ENCODE measurements at places on chromosomes 13 and 19.
A peak's percentile ranks its signal among the peaks of the same experiment; 100 is the strongest.

- no peak for DNase-seq
These were observed 25.0 kb downstream of the LAMP1 start for GRCh38 chr13:113322043-113322461.

GRCh38 chr19:7159105-7159933 lies 89.8 kb downstream of the ZNF557 start:
- peak; percentile 83 for DNase-seq

DNA sequence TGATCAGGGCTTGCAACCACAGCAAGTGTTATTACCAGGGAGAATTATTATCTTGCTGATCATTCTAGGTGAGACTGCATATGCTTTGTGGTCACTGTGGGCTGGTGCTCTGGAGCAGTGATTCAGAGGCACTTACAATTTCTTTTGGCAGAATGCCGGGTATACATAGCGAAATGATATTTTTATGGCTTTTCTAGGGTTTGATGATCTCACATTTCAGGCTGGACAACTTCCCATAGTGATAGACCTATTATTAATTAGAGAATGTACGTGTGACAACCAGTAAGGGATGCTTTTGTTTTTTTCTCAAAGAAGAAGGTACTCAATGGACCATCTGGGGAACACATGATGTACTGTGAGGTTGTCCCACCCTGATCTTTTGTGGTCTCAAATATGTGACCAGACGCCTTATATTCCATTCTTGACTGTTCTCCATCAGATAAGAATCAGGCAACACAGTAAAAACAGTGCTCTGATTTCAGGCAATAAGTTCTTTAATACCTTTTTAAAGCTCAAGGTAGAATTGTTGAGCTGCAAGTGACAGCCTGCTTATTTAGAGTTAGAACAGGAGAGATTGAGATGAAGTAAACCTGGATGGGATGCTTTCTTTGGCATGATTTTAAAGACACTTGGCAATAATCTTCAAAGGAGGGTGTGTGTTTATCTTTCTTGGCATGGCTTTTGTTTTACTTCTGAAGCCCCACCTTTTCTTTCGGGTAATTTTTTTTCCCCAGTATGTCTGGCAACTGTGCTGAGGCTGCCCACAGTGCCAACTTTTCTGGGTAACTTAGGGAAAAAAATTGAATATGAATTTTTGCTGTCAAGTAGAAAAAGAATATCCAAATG lies 27.4 kb upstream of the SCEL start:
- DNase-seq, result peak; percentile 70

GRCh38 chr13:112991609-112992008 lies 22.6 kb downstream of the MCF2L start:
- no peak for DNase-seq

- DNase-seq, result peak; percentile 9
These were observed 59.2 kb downstream of the EDNRB start for GRCh38 chr13:77859450-77859849.

DNA sequence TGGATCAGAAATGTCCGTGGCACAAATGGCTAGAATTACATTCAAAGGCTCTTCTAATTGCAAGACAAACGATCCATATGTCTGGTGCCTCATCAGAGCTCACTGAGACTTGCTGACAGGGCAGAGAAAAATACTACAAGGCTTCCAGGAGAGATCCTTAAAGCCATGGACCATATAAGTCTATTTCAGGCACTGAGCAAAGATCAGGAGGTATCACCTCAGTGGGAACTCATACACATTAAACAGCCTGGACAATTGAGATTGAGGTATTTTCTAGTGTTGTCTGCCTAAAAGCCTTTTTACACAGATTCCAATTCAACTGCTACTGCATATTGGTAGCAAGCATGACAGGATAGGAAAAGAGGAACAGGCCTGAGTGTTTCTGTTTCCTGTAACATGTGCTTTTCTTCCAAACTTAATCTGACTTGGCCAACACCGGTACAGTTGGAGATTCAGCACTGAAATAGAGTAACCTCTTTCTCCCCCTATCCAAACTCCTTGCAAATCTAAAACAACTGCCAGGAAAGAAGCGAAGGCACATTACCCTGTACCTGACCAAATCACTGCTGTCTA lies 65.9 kb downstream of the SERP2 start:
- no peak for DNase-seq

- no peak for DNase-seq
These were observed 36.4 kb downstream of the CCL25 start for GRCh38 chr19:8088752-8089663.

DNA sequence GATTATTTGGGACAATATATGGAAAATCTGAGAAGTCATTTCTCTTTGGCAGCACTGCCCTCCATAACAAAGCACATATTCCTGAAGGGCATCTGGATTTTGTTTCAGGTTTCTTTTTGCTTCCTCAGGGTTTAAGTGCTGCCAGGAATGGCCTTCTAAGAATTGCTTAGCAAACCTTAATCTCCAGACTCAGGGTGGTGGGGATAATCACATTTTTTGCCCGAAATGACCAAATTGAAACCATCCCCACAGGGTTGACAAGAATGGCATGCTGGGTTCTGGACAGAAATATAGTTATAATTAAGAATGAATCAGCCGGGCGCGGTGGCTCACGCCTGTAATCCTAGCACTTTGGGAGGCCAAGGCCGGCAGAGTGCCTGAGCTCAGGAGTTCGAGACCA lies 6.4 kb upstream of the CDADC1 start:
- no peak for DNase-seq

DNA sequence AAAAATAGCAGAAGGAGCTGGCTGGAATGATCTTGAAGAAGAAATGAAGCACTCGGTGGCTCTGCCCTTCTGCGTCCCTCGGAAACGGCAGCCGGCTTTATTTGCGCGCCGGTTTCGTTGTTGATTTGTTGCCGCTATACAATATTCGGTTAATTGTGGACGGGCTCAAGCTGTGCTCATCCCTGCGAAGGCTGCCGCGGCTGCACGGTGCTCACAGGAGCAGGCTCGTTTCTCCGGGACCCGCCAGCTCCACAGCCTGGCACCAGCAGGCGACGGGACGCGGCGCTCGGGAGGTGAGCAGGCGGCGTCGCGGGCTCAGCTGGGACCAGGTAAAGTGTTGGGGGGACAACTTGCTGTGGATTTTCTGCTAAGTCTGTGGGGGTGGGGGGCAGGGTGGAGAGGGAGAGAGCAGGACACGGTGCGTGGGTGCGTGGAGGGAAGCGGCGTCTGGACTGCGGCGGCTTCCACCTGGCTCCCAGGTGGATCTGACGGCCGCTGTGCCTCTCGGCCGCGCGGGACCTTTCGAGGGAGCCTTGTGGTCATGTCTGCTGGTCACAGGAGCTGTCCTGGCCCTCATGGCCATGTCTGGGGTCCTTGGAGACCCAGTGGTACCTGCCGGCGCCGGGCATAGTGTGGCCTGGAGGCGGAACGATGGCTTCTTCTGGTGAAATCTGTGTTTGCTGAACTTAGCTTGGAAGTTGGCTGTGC lies 90.9 kb downstream of the TEX29 start:
- DNase-seq, result no peak

DNA sequence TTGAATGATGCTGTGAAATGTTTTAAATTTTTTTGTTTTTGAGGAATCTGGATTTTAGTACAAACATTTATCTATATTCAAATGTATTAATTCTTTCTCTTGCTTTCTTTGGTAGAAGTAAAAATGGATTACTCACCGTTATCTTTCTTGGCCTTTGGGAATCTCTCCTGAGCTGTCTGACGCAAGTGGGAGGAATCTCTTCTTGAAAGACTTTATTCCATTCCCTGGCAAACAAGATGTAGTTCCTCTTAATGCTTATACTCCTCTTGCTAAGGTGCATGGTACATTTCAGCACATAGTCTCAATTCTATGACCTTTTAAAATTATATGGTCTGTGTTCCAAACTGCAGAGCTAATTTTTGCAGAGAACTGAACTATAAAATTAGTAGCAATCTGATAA lies 246.2 kb upstream of the SLC10A2 start:
- DNase-seq, result no peak

- no peak for DNase-seq
These were observed 5.1 kb downstream of the CD37 start for GRCh38 chr19:49340069-49340864.

GRCh38 chr13:52949742-52950141 lies 78.9 kb upstream of the OLFM4 start:
- no peak for DNase-seq

DNA sequence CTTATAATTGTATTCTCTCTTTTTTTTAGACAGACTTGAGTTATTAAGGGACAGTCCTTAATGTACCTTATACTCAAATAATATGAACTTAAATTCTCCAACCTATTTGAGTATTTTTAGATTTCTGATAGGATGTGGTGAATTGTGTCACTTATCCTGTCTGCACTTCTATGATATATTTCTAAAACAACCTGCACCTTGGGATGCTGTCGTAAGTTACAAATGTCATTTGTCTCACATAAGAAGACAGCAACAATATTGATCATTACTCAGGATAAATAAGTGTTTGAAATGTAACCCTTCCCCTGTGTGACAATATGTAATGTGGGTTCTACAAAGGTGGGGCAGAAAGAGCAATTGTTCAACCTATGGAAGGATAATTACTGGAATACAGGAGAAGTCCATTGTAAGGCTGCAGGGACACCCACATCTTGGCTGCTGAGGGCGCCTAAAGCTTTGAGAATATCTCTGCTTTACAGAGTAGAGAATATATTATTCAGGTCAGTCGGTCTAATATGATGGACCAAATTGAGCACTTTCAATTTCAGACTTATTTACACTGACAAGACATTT lies 236.9 kb upstream of the PRR20A start:
- DNase-seq, result no peak

DNA sequence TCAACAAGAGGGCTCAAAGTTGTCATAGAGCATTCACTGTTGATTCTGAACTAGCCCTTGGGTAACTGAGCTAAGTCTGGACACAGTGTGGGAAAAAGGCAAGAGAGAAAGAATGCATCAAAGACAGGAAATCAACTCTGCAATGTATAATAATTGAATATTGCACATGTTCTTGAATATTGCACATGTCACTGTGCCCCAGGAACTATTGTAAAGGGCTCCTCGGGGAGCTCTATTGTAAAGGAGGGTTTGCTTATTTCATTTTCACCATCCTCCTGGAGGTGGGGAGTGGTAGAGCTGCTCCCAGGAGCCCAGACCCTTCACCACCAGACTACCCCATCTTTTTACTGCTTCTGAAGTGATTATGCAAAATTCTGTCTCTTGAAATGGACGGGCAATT lies 44.4 kb upstream of the ITM2B start:
- no peak for DNase-seq

DNA sequence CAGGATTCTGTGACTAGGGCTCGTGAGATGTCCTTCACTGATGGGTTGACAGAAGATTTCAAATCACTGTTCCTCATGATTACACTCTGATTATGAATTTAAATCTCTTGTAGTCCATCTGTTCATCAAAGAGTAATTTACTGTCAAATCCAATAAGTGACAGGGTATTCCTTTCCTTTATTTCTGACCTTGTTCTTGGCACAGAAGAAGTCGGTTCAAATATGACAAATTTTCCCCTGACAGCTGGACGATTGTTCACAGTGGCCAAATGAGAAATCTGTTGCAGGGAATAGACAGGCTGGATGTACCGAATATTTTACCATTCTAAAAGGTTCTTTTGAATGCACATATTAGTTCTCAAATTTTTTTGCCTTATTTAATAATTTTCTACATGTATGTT lies 767.3 kb upstream of the GPC6 start:
- no peak for DNase-seq

GRCh38 chr13:109610517-109610916 lies 175.9 kb downstream of the IRS2 start:
- DNase-seq, result no peak

DNA sequence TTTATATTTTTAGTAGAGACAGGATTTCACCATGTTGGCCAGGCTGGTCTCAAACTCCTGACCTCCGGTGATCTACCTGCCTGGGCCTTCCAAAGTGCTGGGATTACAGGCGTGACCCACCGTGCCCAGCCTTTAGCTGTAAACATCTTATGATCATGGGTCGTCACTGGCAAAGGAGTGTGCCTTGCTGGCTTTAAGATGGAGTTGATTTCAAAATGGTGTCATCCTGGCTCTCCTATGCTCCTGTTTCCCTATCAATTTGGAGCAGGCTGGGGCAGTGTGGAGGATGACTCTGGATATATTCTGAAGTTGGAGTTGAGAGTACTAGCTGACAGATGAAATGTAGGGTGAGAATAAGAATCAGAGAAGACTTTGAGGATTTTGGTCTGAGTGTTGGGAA lies 18.4 kb upstream of the ATP8A2 start:
- DNase-seq, result no peak

- no peak for DNase-seq
These were observed 75.1 kb upstream of the TSC22D1 start for GRCh38 chr13:44651209-44651608.

- DNase-seq, result peak; percentile 1
These were observed 605 bp upstream of the TEX30 start for GRCh38 chr13:102774214-102774568.

GRCh38 chr13:32984857-32985626 lies 31.2 kb upstream of the KL start:
- no peak for DNase-seq

DNA sequence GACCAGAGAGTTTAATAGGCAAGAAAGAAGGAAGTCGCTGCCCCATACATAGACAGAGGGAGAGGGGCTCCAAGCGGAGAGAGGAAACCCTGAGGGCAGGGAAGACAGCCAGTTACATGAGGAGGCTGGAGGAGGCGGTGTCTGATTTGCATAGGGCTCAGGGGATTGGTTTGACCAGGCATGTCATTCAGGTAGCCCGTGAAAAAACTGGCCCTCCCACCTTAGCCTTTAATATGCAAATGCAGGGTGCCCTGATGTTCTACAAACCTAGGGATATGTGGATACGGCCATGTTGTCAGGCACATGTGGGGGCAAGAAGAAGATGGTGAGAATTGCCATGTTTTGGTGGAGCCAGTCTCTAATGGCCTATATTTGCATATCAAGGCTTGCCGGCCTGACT lies 1461.6 kb downstream of the PCDH9 start:
- no peak for DNase-seq

- no peak for DNase-seq
These were observed 124.5 kb upstream of the CSNK1A1L start for GRCh38 chr13:37229931-37230330.

DNA sequence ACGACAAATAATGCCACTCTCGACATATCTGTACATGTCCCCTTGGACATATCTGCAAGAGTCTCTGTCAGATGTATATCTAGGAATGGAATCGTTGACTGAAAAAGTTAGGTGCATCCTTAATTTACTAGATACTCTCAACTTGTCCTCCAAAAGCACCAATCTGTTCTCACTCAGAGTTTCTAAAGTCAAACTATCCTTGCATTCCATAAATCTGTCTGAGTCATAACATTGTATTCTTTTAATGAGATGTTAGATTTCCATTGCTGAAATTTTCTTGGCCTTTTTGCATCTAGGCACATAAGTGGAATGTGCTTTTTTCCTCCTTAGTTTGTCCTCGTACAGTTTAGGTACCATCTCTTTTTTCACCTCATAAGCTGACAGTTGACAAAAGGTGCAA lies 139.8 kb downstream of the PTPRS start:
- no peak for DNase-seq

GRCh38 chr13:36950330-36950729 lies 30.3 kb upstream of the SMAD9 start:
- no peak for DNase-seq

DNA sequence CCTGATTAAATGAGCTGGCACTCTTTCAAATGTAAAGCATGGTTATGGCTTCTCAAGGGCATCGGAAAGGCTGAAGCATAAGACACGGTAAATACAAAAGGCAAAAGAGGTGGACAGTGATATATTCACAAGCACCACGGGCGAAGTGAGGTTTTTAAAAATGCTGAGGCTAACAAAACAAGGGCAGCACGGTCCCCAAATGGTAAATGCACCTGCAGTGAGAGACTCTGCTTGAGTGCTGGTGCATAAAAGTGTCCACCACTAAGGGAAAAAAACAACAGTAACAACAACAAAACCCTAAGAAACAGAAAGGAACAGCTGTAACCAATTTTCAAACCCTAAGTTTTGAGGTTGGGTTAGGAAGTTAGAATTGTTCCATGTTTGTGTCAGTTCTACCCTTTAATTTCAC lies 234.9 kb downstream of the PCDH9 start:
- DNase-seq, result no peak

Data from GM03348 (cell line).